Activated naive CD4-positive, alpha-beta T cell (primary cell): ENCODE measurements at places on chromosomes 16 and 17.

DNA sequence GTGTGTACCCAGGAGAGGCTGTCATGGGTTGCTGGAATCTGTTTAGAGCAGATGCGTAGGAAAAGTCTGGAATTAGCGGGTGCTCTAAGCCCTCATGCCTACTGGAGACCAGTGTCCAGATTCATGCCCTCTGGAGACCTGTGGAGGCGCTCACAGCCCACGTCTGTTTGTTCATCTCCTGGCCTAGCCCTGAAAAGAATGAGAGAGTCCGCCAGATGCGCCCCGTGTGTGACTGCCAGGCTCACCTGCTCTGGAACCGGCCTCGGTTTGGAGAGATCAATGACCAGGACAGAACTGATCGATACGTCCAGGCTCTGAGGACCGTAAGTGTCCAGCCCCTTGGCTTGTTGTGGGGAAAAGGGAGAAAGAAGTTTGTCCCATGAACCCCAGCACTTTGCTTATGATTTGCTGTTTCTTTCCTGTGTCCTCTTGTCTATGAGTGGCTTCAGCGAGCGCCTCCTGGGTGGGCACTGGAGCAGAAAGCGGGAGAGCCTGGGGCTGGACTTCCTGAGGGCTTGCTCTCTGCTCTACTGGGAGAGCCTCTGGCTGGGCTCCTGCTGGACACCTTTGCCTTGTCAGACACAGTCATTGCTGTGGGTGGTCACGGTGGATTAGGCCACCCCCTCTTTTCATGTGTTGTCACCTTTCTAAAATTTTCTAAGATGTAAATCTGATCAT lies 35.3 kb downstream of the PRMT7 start:
- no peak for DNase-seq

- DNase-seq: no peak
These were observed 41.4 kb downstream of the KSR1 start for GRCh38 chr17:27497696-27498095.

- no peak for DNase-seq
These were observed 262.3 kb downstream of the SOX9 start for GRCh38 chr17:72382971-72383722.

GRCh38 chr17:50187751-50188530 lies 13.5 kb downstream of the COL1A1 start:
- DNase-seq: no peak

DNA sequence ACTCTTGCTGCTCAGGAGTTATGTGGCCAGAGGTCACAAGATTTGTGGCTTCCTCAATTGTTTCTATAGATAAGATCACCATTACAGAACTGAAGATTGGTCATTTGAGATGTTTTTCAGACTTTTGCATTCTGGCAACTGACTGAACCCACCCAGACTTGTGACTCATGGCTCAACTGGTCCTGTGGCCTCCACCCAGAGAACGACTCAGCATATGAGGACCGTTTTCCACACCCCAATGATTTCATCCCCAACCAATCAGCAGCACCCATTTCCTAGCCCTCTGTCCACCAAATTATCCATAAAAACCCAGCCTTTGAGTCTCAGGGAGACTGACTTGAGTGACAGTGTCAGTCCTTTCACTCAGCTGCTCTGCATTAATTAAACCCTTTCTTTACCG lies 143.2 kb upstream of the ASIC2 start:
- no peak for DNase-seq

- no peak for DNase-seq
These were observed 908 bp downstream of the FKBP10 start for GRCh38 chr17:41813699-41814124.

GRCh38 chr16:67425580-67425979 lies 5.3 kb upstream of the HSD11B2 start:
- no peak for DNase-seq

DNA sequence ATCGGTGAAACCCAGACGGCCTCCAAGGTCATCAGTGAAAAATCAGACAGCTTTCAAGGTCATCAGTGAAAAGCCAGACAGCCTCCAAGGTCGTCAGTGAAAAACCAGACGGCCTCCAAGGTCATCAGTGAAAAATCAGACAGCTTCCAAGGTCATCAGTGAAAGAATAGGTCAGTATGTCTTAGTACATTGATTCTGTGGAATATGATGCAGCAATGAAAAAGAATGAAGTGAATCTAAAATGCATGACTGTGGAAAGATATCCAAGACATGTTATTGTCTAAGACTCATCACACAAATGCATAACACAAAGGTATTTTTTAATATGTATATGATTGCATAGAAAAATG lies 72.5 kb downstream of the CMIP start:
- no peak for DNase-seq

GRCh38 chr16:77989846-77990245 lies 32.5 kb upstream of the CLEC3A start:
- DNase-seq: no peak

DNA sequence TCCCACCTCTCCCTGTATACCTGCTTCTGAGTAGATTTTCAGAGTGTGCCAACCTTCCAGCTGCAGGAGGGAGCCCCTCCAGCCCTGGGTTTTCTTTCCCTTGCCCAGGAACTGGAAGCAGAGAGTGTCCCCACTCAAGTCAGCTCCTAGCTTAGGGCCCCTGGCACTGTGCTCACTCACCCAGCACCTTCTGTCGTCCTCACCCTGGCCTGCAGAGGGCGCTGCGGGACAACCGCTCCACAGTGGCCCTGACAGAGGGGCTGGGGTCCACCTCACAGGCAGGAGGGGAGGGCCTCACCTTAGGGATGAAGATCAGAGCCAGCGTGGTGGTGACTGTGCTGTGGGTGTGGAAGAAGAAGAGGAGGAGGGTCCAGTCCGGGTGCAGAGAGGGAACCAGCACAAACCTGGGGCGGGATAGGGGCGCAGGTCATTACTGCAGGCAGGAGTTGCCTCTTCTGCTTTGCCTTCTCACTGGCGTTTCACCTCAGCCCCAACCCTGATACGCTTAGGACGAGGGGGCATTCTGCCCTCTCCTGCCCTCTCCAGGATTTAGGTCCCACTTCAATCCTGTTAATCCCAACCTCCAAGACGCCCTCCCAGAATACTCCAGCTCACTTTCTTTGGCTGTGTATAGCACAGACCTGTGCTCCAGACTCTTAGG lies 10.0 kb downstream of the GPR179 start:
- no peak for DNase-seq

GRCh38 chr17:55348749-55349354 lies 72.8 kb downstream of the MMD start:
- peak; percentile 2 for DNase-seq

DNA sequence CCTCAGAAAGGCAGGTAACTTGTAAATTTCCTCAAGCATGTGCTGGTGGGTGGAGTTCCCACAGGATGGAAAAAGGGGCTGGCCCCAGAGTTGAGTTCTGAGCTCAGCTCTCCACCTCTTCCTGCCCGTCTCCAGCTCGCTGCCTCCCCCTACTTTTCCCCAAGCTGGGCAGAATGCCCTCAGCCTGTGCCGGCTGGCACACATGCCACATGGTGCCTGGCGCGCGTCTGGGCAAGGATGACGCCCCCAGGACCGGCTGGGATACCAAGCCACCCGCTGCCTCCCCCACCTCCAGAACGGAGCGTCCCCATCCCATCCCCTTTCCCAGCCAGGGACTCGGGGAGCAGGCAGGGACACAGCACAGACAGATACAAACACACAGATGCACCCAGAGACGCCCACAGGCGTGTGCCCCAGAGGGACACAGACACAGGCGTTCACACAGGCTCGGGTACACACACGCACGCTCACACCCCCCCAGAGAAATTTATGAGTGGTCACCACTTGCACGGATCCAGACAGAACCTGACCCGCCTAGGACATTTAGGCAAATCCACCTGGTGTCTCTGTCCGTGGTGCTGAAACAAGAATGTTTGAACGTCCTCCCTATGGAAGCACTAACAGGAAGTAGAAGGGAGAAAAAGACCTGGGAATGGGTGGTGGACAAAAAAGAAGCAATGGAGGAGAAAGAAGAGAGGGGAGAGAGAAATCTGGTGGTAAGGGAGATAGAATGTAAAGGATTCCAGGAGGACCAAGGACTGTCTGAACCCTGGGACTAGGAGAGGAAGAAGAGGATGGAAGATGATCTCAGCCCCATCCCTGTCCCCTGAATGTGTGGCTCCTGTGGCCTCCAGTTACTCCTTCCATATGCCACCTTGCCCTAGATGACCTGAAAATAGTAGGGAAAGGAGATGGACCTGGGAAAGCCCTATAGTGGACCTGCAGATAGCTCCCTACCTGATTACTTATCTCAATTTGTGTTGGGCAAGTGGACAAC lies 15.5 kb downstream of the NEUROD2 start:
- no peak for DNase-seq

DNA sequence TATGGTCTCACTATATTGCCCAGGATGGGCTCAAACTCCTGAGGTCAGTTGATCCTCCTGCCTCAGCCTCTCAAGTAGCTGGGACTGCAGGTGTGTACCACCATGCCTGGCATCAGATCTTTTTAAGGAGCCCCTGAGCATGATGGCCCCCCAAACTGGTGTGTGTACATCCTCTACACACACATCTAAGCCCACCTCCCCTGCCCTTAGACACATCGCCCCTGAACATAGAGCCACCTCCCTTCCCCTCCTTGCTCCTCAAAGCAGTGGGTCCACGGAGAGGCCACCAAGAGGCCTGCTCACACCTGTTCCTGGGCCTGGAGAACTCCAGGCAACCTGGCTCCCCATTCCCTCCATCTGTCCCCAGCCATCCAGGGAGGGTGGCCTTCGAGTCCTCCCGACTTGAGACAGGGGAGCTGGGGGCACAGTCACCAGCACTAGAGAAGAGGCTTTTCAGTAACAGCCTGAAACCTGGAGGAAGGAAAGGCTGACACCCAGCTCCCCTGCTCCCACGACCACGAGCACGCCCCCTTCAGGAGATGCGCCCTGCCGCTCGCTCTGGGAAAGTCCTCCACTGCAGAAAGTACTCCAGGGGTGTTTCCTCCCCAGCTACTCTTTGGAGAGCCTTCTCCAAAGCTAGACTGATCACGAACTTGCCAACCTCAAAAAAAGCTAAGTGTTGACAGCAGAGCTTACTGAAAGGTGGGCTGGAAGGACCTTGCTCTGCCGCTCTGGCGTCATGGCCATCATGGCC lies 12.6 kb upstream of the PRR29 start:
- no peak for DNase-seq

- DNase-seq: no peak
These were observed 22.4 kb downstream of the LSM12 start for GRCh38 chr17:44044071-44044470.

- no peak for DNase-seq
These were observed 54.6 kb downstream of the USP10 start for GRCh38 chr16:84754353-84754856.

DNA sequence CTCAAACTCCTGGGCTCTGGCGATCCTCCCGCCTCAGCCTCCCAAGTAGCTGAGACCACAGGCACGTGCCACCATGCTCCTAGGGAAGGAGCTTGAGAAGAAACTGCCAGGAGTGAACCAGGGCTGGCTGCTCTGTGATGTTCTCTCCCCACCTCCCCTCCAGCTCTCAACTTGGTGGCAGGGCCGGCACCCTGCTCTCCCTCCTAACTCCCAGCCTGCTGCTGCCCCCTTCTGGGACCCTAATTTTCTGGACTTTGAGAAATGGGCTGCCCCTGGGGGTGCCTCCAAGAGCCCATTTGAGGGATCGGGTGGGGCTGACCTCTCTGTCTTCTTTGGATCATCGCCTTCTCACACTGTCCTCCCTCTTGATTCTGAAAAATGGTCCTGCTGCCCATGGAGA lies 14.9 kb upstream of the STAT3 start:
- no peak for DNase-seq

GRCh38 chr17:17440010-17440843 lies 36.6 kb upstream of the MED9 start:
- DNase-seq: peak; percentile 46

GRCh38 chr16:54400261-54400660 lies 113.7 kb upstream of the IRX3 start:
- no peak for DNase-seq

- DNase-seq: no peak
These were observed 1.5 kb downstream of the TMEM132E start for GRCh38 chr17:34580685-34581445.

DNA sequence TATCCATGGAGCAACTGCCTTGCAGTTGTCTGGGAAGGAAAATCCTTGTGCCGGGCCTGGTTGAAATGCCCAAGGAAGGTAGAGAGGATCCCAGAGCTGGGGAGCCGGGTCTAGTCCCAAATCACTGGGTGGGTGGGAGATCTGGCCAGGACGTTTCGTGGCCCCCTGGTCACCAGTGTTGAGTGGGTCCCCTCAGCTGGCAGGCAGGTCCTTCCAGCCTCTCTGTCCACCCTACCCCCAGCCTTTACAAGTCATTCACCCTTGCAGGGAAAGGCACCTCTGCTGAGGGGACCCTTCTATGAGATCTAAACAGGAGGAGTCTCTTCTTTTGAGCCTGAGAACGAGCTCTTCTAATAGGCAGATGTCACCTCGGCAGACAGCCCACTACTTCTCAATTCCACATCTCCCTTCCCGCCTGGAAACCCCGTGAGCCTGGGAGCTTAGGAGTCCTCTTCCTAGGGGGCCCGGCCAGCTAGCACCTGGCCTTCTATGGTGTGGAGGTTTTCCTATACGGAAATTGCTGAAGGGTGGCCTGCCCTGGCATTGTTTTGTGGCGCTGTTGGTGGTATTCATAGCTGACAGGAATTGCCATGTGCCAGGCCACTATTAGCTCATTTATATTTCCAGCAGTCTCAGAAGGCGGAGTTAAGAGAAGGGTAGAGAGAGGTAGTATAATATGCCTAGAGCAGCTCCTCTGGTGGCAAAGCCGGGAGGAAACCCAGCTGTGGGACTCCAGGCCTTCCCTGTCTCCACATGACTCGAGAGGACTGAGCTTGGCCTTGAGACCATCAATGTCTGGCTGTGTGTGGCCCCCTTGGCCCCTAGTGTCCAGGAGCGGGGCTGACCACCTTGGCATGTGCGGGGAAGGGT lies 13.3 kb downstream of the MPRIP start:
- no peak for DNase-seq

GRCh38 chr17:16415031-16415924 lies at the start of gene TRPV2:
Gene TRPV2 (plus strand): TSS chr17:16415571. CDS start chr17:16417669, 2,098 bp downstream.
- no peak for DNase-seq

GRCh38 chr17:66712453-66712852 lies 122.5 kb upstream of the CACNG5 start:
- no peak for DNase-seq

DNA sequence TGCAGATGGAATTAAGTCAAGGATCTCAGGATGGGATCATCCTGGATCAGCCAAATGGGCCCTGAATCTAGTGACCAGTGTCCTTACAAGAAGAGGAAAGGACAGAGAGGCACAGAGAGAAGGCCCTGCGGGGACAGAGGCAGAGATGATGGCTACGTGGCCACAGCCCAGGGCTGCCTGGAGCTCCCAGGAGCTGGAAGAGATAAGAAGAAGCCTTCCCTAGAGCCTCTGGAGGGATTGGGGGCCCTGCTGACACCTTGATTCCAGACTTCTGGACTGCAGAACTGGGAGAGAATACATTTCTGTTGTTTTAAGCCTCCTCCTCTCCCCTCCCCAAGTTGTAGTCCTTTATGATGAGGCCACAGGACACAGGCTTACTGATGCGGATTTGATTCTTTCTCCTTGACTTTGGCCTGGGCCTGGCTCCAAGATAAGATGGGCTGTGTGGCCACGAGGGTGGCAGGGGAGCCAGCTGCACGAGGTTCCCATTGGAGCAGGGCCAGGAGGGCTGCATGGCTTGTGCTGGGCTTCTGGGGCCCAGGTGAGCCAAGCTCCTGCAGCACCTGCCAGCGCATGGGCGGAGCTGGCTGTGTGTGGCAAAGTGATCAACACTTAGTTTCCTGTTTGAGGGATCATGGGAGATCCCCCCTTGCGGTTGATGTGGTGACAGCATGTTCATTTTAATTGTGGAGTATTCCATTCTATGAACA lies 146.1 kb downstream of the IRF8 start:
- no peak for DNase-seq
